NCI-H2081 (cell line): ENCODE measurements at places on chromosomes 6 and 20.

GRCh38 chr20:37980876-37981275 is 52.4 kb downstream of the TTI1 start:
- DNase-seq = no peak

DNA sequence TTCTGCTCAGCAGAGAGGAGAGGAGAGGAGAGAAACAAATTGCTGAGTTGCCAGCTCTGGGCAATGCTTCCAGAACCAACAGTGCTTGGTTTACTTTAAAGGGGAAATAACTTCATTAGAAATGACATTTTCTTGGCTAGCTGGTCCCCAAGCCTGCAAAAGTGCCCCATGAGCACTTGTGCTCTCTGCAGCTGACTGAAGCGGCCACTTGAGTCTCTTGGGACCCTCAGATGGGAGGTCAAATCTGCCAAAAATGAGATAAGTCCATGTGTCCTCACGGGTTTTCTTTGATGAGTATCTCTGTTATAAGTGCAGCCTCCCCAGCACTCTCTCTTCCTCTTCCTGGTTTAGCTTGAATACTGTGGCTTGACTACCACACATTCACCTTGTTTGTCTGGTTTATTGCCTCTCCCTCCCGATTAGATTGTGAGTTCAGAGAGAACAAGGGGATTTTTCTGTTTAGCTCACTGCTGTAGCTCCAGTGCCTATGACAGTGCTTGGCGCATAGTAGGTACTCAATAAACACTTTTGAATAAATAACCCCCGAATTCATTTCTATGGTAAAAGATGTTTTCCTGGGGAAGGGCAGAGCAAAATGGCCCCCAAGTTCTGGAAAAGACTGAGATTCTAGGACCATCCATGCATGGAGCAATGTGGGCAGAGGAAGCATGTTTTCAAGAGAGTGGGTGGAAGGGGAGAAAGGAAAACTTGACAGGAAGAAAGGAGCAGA is 7.0 kb upstream of the RIN2 start:
- no peak for DNase-seq

DNA sequence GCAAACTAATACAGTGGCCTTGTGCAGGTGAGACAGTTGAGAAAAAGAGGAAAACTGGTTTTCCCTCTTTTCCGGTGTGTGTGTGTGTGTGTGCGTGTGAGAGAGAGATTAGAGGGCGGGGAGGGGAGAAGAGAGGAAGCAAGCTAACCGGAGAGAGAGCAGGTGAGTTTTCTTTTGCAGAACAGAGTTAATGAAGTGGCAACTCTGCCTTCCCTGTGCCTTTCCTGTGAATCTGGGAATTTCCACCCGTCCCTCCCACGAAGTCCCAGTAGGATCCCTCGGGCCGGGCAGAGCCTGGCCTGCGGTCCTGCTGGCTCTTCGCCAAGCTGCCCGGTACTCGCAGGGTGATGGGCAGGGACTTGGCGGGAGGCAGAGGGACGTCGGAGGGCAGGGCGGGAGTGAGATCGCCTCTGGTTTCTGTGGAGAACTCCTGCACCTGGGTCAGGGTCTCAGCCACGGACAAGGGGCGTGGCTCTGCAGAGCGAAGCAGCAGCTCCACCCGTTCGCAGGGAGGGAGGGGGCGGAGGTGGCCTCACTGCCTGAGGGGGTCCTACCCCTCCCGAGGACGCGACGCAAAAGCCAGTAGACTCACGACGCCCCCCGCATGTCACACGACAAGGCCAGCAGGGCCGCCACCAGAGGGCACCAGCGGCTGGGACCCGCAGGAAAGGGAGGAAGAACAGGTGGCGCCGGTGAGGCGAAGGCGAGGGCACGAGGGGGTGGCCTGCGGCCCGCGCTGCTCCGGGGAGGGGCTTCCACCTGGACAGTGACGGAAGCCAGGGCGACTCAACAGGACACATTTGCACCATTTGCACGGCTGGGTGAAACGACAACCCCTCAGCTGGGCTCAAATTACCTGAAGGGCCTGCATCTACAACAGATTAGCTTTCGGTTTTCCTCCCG is 51.2 kb upstream of the RNF182 start:
- DNase-seq = peak; percentile 83

GRCh38 chr6:140537211-140537610 is 1162.8 kb upstream of the CITED2 start:
- no peak for DNase-seq

DNA sequence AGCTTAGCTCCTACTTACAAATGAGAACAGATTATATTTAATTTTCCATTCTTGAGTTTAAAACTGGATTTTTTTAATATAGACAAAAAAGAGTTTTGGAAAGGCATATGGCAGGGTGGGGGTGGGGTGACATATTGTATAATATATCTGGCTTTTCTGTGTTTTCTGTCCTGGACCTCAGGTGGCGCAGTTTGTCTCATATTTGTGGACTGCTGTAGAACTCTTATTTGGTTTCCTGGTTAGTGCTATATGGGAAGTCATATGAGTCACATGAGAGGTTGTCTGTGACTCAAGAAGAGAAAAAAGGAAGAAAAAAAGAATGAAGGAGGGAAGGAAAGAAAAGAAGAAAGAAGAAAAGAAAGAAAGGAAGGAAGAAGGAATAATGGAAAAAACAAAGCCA is 131.8 kb downstream of the CLVS2 start:
- DNase-seq = no peak

DNA sequence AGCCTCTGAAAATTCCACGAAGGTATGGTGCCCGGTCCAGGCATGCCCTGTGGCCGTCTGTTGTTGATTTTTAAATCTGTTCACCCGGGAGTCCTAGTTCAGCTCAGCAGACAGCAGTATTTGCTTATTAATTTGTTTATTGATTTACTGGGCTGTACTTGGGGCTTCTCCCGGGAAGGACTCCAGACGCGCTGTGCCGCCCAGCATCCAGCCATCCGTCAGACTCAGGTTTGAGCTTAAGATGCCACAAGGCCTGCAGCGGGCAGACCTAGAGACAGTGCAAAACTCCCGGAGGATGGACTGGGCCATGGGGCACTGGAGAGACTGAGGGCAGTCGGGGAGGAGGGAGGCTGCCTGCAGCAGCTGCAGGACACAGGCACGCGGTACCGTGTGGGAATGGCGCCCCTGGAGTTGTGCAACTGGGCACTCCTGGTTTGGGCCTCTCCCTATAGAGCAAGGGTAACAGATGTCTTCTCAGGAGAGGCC is 17.3 kb upstream of the CCDC167 start:
- DNase-seq = no peak

GRCh38 chr20:32312718-32313424 is 35.4 kb downstream of the KIF3B start:
- DNase-seq = no peak

DNA sequence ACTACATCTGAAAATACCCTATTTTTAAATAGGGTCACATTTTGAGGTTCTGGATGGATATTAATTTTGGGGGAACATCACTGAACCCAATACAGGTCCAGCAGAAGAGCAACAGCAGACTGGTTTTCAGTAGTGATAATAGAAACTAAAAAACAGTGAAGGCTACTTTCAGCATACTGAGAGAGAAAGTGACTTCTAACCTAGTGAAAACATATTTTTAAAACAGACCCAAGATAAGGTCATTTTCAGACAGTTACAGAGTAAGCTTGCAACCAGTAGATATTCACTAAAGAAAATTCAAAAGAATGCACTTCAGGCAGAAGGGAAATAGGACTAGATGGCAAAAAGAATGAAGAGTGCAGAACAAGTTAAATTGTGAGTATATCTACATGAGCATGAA is 42.0 kb upstream of the TMEM244 start:
- no peak for DNase-seq

- no peak for DNase-seq
Observed at GRCh38 chr6:76790881-76791280, 672.4 kb downstream of the HTR1B start.

DNA sequence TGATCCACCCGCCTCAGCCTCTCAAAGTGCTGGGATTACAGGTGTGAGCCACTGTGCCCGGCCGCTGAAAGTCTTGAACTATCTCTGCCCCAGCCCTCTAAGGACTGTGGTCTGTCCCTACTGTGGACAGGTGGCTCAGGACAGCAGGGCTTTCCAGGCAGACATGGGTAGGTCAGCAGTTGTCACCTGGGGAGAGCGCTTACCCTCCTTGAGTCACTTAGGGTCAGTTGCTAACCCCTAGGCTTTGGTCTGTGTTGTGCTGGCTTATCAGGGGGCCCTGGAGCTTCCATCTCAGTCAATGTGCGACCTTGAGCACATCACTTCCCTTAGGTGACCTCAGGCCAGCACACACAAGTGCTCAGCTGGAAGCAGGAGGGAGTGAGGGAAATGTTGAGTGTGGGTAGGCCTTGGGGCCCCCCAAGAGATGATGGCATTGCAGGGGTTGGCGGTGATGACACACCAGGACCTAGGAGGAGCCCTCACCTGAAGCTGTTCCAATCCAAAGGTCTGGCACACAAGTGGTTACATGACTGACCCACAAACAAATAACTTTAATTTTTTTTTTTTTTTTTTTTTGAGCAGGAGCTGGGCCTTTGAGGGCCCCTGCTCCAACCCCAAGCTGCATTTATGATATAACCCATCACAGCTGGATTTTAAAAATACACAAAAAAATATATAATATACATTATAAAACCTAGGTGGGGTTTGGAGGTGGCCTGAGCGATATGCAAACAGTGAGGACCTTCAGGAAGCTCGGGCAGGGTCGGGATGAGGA is 5.1 kb downstream of the RPL10A start:
- no peak for DNase-seq

- no peak for DNase-seq
Observed at GRCh38 chr6:112504621-112505020, 157.5 kb downstream of the RFPL4B start.

- DNase-seq = no peak
Observed at GRCh38 chr6:130593200-130593599, 227.4 kb downstream of the TMEM200A start.

GRCh38 chr20:56540415-56540814 is 7.4 kb downstream of the FAM209B start:
- DNase-seq = no peak

- peak; percentile 25 for DNase-seq
Observed at GRCh38 chr6:113318575-113318917, 538.6 kb upstream of the MARCKS start.

DNA sequence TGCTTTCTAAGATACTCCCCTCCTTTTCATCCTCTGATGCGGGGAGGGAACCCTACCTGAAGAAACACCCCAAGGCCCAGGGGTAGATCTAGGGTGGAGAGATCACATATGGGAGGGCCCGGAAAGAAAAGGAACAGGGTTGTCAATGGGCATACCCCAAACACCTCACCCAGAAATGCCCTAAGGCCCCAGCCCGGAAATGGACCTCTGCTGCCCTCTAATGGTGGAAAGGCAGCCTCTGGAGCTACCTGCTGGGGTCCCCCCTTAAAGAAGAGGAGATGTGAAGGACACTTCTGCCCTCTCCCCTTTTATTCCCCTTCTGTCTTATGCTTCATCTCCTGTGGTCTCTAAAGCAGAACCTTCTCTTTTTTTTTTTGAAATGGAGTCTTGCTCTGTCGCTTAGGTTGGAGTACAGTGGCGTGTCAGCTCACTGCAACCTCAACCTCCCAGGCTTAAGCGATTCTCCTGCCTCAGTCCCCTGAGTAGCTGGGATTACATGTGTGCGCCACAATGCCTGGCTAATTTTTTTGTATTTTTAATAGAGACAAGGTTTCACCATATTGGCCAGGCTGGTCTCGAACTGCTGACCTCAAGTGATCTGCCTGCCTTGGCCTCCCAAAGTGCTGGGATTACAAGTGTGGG is 458 bp upstream of the ARMC12 start:
- peak; percentile 60 for DNase-seq

- DNase-seq = no peak
Observed at GRCh38 chr6:36224918-36225461, 28.4 kb downstream of the BRPF3 start.

DNA sequence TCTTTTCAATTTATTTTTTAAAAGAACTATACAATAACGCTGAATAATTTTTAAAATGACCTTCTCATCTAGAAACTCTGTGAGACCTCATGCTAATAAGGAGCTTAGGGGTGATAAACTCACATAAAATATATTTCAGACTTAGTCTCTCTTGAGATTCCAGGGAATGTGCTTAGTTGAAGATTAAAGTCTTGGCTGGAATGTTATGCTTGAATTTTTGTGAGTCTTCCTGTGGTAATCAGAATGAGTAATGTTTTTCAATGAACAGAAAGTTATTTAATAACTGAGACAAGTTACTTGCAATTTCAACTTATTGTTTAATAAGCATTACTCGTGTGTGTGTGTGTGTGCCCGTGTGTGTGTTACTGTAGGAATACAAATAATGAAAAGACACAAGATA is 379.9 kb upstream of the EPHA7 start:
- no peak for DNase-seq

- no peak for DNase-seq
Observed at GRCh38 chr6:125485757-125486156, 184.0 kb upstream of the HDDC2 start.

GRCh38 chr6:104414723-104415122 is 445.0 kb downstream of the HACE1 start:
- no peak for DNase-seq

GRCh38 chr20:43667341-43668132 is 623 bp downstream of the MYBL2 start:
- peak; percentile 23 for DNase-seq

- no peak for DNase-seq
Observed at GRCh38 chr6:52394251-52394666, 25.9 kb upstream of the EFHC1 start.

DNA sequence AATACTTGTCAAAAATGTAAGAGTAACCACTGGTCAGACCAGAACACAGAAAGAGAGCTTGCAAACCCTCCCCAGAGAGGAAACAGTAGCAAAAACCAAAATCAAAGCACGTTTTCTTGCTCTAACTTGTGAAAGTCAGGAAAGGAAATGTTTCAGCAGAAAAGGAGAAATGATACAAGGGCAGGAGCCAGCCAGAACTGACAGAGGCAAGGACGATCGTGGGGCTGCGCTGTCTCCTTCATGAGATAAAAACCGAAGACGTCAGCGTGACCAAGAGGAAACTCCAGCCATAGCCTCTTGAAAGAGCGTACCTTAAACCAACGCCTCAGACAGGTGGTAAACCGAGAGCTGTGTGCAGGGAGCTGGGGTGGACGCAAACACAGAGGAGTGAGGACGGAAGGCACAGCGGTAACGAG is 27.5 kb downstream of the LAMA5 start:
- DNase-seq = no peak

DNA sequence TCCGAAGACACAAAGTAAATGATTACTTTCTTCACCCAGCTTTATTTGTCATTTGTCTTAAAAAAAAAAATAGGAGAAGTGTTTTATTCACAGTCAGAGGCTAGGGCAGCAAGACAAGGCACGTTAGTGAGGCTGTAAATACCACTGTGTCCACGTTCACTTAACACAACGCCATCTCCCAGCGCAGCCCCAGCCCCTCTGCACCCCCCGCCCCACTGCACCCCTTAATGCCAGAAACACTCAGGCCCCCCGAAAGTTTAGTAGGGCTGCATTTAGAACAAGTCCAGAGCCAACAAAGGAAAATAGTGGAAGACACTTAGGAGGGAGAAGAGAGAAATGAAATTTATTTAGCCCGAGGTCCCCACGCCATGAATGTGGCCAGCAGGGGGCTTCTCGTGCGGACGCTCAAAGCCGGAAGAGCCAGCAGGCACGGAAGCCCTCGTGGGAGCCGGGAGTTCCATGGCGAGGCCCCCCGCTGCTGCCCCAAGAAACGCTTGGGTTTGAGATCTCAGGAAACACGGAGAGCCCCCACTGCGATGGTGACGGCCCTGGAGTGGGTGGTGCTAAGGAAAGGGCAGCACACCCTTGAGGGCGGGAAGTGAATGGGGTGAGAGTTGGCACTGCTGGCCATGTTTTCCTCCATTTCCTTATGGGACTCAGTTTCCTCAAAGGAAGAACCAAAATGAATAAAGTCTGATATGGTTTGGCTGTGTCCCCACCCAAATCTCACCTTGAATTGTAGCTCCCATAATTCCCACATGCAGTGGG is 50.2 kb downstream of the IYD start:
- DNase-seq = no peak

- DNase-seq = no peak
Observed at GRCh38 chr6:53546281-53546680, 1.4 kb upstream of the GCLC start.
